ENCODE measurements at places on chromosomes 1 and 21.

DNA sequence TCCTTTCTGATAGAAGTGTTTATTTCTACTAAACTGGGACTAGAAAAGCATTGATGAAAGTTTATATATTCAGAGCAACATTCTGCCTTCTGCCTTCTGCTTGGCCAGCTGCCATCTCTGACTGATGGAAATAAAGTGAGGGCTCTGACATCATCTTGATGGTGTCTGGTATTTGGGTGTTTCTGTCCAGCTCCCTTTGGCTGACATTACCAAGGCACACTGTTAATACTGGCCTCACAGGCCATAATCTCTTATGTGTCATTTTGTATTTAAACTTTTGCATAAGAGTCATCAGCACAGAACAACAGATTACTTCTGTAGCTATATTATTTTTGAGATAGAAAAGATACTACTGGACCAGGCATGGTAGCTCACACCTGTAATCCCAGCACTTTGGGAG is 216.9 kb downstream of the RYR2 start:
- no peak for DNase-seq

DNA sequence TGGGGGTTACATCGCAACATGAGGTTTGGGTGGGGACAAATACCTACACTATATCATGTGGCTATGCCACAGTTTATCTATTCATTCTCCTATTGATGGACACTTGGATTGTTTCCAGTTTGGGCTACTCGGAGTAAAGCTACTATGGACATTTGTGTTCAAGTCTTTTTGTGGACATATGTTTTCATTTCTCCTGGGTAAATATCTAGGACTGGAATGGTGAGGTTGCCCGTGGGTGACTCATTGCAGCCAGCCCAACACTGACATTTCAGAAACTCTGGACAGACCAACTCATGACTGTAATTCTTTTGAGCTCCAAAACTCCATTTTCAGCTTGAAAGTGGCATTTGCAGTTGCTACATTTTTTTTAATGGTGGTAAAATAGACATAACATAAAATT is 82.7 kb downstream of the KAZN start:
- DNase-seq: no peak

GRCh38 chr1:184625271-184625670 is 129.4 kb downstream of the EDEM3 start:
- no peak for DNase-seq

GRCh38 chr1:234553240-234554188 is 56.5 kb downstream of the IRF2BP2 start:
- no peak for DNase-seq

DNA sequence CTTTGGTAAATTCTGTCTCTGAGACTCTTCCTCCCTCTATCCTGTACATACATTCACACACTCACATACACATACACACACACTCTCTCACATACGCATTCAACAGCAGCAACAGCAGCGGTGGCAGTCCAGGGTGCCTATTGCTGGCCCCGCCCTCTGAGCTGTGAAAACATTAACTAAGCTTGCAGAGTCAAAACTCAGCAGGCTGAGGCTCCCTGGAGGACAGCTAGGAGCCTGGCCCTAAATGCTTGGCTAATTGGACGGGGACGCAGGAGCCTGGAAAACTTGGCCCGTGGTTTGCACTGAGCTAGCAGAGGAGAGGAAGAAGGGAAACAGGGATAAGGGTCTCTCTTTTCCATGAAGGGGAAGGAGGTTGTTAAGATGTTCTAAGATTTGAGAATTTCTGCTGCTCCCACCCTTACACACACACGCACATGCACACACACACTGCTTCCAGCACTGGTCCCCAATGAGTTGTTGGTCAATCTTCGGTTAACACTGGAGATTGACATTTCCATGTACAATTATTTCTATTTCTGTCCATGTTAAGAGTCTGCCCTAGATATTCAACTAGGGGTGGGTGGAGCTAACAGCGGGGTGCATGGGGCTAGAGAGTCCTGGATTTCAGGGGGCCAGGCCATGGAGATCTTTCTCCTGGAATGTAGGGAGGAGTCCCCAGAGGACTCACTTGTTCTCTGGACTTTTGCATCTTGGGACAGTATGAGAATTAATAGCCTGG is 94.2 kb downstream of the PLXNA2 start:
- DNase-seq: no peak

GRCh38 chr1:38475624-38476005 is 384.0 kb downstream of the RRAGC start:
- DNase-seq: no peak

DNA sequence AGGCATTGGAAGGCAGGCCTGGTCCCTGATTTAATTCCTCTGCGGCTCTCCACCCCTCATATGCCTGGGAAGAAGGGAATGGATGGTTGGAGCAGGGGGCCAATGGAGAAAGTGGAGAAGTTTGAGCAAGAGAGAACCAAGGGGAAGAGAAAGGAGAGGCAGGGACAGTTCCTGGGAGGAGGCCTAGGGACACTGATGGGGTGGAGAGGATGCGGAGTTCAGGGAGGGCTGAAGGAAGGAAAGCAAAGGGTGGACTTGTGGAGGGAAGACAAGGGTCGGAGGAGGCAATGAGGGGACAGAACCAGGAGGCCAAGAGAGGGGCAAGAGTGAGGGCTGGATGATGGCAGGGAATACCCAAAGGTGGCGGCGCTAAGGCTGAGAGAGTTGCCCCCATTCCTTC is 7.1 kb downstream of the ZBTB7B start:
- DNase-seq: no peak

DNA sequence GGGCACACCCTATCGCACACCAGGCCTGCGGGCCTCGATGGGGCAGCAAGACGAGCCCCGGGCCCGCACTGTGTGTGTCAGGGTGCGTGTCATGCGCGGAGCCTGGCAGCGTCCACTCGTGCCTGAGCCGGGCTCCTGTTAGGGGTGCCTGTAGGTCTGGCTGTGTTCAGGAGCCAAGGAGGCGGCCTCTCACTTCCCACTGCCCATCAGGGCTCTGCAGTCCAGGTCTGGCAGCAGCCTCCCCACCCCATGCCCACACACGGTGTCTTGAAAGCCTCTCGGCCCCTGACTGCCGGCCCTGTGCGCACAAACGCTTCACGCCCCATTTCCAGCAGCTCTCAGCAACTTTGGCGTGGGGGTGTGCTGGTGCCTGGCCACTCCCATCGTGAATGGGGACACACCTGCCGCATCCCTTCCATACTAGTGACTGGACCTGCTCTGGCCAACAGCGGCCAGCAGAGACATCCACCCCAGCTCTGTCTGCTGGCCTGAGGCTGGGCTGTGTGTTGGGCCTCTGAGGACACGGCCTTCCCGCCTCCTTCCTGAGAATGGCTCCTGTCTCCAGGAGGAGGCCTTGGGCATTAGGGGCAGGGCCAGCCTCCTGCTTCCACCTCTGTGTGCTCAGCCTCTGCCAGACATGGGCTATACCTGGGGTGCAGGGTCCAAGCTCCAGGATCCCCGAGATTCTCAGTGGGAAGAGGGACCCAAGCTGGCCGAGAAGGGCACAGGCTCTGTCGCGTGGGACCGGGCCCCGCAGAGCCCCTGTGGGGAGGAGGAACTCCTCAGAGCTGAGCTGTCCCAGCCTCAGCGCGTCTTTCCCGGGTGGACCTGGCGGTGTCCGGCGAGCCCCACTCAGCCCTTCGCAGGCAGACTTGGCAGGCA is 41.8 kb upstream of the ACTRT2 start:
- DNase-seq: no peak

- no peak for DNase-seq
These were observed 240.8 kb upstream of the FGGY start for GRCh38 chr1:59055908-59056719.

- DNase-seq: no peak
These were observed 764.8 kb downstream of the ADGRL2 start for GRCh38 chr1:82565546-82565945.

DNA sequence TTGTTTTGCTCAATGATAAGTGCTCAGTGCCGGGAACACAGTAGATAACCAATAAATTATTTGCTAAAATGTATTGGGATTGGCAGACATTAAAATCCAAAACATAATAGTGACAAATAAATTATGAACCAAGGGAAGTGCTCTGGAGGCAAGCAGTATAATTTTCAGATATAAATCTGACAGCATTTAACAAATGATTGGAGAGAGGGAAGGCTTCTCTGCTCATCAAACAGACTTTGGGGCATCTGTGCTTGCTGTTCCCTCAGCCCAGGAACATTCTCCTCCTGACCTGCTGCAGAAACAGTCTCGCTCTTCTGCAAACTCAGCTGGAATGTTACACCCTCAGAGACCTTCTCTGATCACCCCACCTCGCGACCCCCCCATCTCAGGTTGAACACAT is 2.2 kb downstream of the CD46 start:
- no peak for DNase-seq

GRCh38 chr1:17673329-17674072 is 81.6 kb upstream of the ACTL8 start:
- DNase-seq: no peak

GRCh38 chr1:23869051-23869450 is 961 bp upstream of the FUCA1 start:
- DNase-seq: no peak

GRCh38 chr1:147167365-147167764 is 4.9 kb downstream of the PRKAB2 start:
- DNase-seq: no peak

GRCh38 chr1:54813485-54814125 is 12.5 kb upstream of the TTC22 start:
- DNase-seq: no peak

DNA sequence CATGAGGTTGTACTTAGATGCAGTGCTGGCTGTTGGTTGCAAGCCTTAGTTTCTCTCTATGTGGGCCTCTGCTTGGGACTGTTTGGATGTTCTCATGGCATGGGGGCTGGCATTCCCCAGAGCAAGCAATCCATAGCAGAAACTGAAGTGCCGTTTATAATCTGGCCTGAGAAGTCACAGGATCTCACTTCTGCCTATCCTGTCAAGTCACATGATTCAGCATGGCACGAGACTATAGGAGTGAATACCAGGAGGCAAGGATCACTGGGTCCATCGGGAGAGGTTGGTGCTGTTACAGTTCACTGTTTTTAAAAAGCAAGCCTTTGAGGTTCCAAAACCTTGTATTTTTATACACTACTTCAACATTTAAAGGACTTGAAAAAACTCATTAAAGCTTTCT is 16.7 kb downstream of the COLGALT2 start:
- DNase-seq: no peak

DNA sequence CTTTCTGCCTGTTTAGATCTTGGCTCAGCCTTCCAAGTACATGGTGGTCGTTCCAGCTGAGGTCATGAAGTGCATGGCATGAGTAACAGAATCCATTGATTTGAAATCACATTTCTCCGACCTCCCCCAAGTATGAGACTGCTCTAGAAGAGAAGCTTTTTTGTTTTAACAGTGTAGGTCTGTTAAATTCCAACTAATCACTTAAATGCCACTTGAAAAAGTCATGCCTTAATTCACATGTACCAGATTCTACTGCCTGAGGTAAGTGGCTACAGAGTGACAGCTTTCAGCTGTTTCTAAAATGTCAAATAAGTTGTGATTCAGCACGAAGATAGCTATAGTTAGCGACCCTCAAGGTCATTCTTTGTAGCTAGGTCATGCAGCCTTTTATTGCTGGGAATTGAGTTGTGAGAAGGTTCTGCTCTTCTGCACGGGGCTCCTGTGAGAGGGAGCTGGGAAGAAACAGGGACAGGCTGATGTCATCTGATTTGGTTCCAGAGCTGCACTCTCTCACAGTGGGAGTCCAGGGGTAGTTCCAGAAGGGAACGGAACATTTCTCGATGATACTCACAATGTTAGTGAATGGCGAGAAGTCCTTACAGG is 112.7 kb downstream of the VPS13D start:
- no peak for DNase-seq

GRCh38 chr21:35164971-35165483 is 115.9 kb upstream of the RUNX1 start:
- no peak for DNase-seq

DNA sequence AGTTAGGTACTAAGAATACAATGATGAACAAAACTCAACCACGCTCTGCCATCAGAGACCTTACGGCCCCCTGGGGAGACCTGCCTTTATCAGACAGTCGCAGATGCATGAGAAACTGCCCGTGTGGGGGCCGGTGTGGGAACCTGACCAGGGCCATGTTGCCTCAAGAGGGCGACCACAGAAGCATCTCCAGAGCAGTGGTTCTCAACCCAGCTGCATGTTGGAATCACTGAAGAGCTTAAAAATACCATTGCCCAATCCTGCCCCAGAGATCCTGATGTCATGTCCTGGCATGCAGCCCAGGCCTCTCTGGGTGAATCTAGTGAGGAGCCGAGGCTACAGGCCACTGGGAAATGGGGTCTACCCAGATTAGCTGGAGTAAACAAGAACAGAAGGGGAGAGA is 108.7 kb downstream of the PRDM2 start:
- DNase-seq: no peak

DNA sequence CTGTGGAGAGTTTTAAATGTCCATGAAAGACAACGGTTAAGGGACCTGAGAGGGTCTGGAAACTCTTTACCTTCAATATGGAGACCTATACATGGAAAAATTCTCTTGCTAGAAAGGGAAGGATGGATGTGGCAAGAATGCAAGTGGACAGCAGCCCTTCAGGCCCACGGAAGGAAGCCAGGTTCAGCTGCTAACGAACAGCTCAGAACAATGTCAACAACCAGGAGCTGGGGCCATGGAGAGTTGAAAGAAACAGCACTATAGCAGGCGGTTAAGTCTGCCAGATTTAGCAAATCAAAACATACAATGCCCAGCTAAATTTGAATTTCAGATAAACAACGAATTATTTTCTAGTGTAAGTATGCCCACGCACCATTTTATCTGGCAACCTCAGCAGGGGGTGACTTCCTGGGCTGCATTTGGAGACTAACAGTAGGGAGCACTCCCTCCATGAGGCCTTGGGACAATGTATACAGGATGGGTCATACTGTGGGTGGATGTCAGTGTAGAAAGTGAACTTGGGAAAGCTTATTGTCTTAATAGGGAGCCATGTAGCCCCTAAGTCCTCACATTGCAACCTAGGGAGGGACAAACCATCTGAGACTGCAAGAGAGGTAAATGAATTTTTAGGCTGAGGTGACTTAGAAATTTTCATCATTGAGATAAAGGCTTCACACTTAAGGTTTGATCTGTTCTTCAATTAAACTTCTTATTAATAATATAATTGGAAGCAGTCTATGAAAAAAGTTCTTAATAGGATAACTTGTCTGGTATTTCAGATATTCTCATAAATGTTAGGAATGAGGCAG is 7.8 kb upstream of the H3-3A start:
- no peak for DNase-seq

DNA sequence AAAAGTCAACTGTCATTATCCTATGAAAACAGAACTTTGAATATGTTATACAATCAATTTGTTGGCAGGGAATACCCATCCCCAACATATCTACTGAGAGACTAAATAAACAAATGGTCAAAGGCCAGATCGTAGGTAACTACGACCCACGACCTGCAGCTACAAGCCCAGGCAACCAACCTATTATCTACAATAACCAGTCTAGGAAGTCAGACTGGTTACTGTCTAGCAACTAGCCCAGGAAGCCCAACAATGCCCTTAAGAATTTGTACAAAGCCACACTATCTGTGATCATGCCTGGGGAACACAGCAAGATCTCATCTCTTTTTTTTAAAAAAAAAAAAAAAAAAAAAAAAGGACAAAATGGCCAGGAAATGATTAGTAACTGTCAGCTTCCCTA is 58.7 kb downstream of the SMYD3 start:
- DNase-seq: no peak
